ENCODE measurements at places on chromosomes 1 and 21. TPM values are rescaled to one million over a fixed set of nuclear protein-coding genes. Genes with fewer than 3 reads are reported as not detected.

DNA sequence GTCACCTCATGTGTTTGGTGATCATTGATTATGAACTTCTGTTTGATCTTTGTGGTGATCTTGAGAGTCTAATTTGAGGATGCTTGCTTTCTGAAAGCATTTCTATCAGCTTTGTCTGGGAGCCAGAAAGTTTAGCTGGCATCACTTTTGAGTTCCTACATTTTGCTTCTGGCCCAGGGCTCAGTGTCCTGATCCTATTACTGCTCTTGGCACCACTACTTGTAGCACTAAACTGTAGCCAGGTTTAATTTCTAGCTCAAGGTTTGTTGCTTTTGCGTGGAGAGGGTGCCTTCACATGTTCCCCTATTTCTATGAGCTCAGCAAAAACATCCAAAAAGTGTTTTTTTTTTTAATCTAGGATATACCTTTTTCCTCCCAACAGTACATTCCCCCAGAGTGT lies 9.3 kb downstream of the TTC3 start:
- H3K36me3 ChIP-seq: 0 out of 2 replicates have a peak, but pooled peaks cover 1% of the 10 kb centered on the region
- H3K4me3 ChIP-seq: no peak overlapping the region
- no peak overlapping the region for H3K27ac ChIP-seq
- H3K27me3 ChIP-seq: no peaks in the 10 kb centered on the region

DNA sequence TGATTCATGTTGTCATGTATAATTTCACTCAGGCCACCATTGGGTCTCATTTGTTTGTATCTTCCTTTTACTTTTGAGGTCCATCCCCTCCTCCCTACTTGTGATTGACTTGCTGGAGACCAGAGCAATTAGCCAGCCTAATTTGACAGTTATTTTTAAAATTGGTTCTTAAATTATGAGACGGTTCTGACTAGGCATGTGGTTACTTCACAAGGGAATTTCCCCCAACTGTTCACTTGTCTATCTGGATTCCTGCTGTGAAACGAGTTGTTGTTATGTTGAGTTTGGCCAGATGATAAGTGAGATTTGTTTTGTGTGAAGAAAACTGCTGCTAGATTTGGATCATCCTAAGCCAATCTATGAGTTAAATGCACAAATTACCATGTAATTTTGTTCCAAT lies 359.1 kb downstream of the BARHL2 start:
- DNase-seq: no peak
- H3K4me3 ChIP-seq: no peak overlapping the region
- H3K27ac ChIP-seq: no peak overlapping the region
- no peaks in the 10 kb centered on the region for H3K4me1 ChIP-seq

GRCh38 chr1:218945050-218945449 lies 228.6 kb upstream of the LYPLAL1 start:
- H3K36me3 ChIP-seq: no peaks in the 10 kb centered on the region
- no peaks in the 10 kb centered on the region for H3K4me1 ChIP-seq
- H3K27ac ChIP-seq: no peak overlapping the region
- no peaks in the 10 kb centered on the region for H3K27me3 ChIP-seq

- no peak overlapping the region for H3K4me3 ChIP-seq
- H3K4me1 ChIP-seq: peaks cover 5% of the 10 kb centered on the region
- DNase-seq: no peak
- peaks cover 31% of the 10 kb centered on the region for H3K27me3 ChIP-seq
- no peaks in the 10 kb centered on the region for H3K36me3 ChIP-seq
Observed at GRCh38 chr1:229229721-229230139, 41.2 kb upstream of the RAB4A start.

Gene LCE2C
- not detected for total RNA-seq

- H3K4me3 ChIP-seq: no peak overlapping the region
- no peak overlapping the region for H3K27ac ChIP-seq
- DNase-seq: no peak
- H3K36me3 ChIP-seq: peaks cover 10% of the 10 kb centered on the region
Observed at GRCh38 chr1:203677771-203678170, 51.1 kb downstream of the ATP2B4 start.

DNA sequence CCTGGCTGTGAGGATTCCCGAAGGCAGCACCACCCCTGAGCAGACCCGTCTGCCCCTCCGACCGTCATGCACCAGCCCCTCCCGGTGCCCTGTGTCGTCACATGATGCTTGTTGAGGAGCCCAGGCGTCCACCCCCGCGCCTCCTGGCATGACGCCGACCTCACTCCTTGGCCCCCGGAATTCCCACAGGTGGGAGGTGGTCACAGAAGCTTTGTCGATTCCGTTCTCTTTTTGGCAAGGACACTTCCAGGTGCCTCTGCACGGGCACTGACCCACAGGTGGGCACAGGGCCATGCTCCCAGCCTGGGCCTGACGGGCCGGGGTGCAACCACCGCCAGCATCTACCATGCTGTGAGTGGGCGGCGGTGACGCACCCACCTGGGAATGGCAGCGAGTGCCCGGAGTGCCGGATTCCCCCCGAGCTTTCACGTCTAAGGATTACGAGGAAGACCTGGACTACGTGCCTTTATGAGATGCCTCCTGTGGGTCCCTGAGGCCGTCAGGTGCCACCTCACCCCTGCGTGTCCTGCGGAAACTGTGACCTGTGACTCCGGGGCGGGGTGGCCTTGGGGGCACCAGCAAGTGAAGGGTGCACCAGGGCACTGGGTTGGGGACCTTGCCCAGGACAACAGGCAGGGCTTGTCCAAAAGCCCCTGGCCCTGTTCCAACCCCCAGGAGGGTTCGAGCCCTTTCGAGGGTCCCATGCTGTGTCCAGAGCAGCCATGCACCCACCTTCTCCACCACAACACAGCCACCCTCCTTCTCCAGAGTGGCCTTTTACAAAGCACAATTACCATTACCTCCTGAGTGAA lies 31.4 kb upstream of the COL6A1 start:
- no peak for DNase-seq
- peaks cover 2% of the 10 kb centered on the region for H3K27me3 ChIP-seq
- no peak overlapping the region for H3K4me3 ChIP-seq
- H3K36me3 ChIP-seq: no peaks in the 10 kb centered on the region
- H3K4me1 ChIP-seq: peaks cover 5% of the 10 kb centered on the region

Gene FAM163A
- total RNA-seq: not detected

DNA sequence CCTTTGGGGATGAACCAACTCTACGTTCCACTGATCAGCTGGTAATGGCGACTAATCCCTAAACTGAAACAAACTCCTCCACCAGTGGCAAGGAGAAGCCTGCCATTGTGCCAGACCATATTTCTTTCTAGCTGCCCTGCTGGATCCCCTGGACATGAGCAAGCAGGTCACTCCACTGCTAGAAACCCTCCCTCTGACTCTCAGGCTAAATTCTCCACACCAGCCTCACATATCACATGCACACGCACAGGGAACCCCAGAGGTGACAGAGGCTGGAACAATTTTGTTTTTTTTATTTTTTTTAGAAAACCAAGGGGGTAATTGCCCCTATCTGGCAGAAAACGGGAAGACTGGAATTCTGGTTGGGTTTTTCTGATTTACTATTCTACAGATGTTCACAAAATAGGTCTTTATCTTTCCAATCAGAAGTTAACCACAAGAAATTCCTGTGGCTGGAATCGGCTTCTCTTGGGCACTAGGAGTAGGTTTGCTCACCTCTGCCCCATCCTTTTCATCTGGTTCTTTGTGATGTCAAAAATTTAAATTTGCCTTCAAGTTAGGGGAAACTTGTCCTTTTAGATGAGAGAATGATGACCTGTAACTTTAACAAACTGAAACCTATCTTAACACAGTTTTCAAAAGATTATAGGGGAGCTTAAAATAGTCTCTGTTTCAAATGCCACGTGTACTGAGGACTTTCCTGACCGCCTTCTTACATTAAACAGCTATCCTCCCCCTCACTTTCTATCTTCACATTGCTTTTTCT lies 258.1 kb downstream of the SDCCAG8 start:
- peak; percentile 18 for DNase-seq
- peaks cover 5% of the 10 kb centered on the region for H3K4me1 ChIP-seq
- H3K27me3 ChIP-seq: no peaks in the 10 kb centered on the region

GRCh38 chr1:111906816-111907215 lies 82.7 kb downstream of the KCND3 start:
- H3K4me1 ChIP-seq: no peaks in the 10 kb centered on the region
- DNase-seq: no peak
- H3K36me3 ChIP-seq: no peaks in the 10 kb centered on the region
- H3K27ac ChIP-seq: no peak overlapping the region
- H3K27me3 ChIP-seq: peaks cover 7% of the 10 kb centered on the region

Gene CFHR4
- total RNA-seq: not detected

Gene TTC39A
- total RNA-seq: 0.72 TPM

DNA sequence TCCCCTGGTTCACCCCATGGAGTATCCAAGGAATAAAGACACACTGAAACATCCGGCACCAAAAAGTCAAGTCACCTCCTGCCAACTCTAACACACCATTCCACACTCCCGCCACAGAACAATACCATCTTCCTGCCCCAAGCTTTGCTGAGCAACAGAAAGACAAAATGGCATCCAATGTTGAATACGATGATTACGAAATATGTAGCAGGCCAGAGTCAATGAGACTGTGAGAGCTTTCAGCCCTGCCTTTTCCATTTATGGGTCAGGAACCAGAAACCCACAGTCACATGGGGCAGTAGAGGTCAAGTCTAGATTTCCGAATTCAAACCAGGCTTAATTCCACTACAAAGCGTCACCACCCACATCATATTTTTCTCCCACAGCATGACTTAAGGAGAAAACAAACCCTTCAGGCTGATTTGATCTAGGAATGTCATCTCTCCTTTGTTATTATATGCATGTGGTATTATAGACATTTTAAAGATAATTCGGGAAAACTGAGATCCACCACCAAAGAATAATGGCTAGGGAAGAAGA lies 249.8 kb downstream of the SETD4 start:
- no peak overlapping the region for H3K27ac ChIP-seq
- H3K4me3 ChIP-seq: no peak overlapping the region
- no peaks in the 10 kb centered on the region for H3K27me3 ChIP-seq
- no peaks in the 10 kb centered on the region for H3K36me3 ChIP-seq
- no peaks in the 10 kb centered on the region for H3K4me1 ChIP-seq
- DNase-seq: no peak

All from IMR-90 (cell line).